ENCODE measurements at places on chromosomes 2 and 18. TPM values are rescaled to one million over a fixed set of nuclear protein-coding genes. Genes with fewer than 3 reads are reported as not detected.

- peak; percentile 42 for DNase-seq
- no peak overlapping the region for H3K4me3 ChIP-seq
- H3K4me1 ChIP-seq = no peaks in the 10 kb centered on the region
- no peaks in the 10 kb centered on the region for H3K27me3 ChIP-seq
Measured at GRCh38 chr2:86453836-86454235, 12.7 kb downstream of the KDM3A start.

- H3K27ac ChIP-seq = no peak overlapping the region
- DNase-seq = no peak
- H3K4me1 ChIP-seq = no peaks in the 10 kb centered on the region
- H3K27me3 ChIP-seq = no peaks in the 10 kb centered on the region
- no peaks in the 10 kb centered on the region for H3K36me3 ChIP-seq
Measured at GRCh38 chr2:196653843-196654242, 14.3 kb downstream of the CCDC150 start.

DNA sequence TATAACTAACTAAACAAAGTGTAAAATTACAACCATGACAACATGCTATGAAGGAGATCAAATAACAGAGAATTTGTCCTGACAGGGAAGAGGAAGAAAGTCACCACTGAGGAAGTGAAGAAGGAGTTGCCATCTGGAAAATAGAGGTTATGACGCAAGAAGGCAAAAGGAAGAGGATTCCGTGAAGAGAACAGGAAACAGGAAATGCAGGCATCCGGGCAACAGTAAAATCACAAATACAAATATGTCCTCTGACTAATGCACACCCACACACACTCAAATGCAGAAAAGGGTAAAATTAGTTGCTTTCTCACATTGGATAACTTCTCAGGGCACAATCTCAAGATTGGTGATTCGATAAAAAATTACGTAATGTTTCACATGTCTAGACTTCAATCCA, 278.4 kb downstream of the TMX3 start:
- H3K27me3 ChIP-seq = no peaks in the 10 kb centered on the region
- DNase-seq = no peak
- no peaks in the 10 kb centered on the region for H3K4me1 ChIP-seq
- no peak overlapping the region for H3K27ac ChIP-seq

DNA sequence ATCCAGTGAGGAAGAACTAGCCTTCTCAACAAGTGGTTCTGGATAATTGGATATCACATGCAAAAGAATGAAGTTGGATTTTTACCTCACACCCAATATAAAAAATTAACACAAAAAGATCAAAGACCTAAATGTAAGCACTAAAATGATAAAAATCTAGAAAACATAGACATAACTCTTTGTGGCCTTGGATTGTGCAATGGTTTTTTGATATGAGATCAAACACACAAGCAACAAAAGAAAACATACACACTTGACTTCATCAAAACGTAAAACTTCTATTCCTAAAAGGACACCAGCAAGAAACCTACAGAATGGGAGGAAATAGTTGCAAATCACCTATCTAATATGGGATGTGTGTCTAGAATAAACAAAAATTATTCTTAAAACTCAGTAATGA, 54.1 kb upstream of the NFE2L2 start:
- H3K36me3 ChIP-seq = no peaks in the 10 kb centered on the region
- peaks cover 2% of the 10 kb centered on the region for H3K4me1 ChIP-seq
- H3K27ac ChIP-seq = no peak overlapping the region
- H3K4me3 ChIP-seq = no peak overlapping the region
- H3K27me3 ChIP-seq = no peaks in the 10 kb centered on the region

DNA sequence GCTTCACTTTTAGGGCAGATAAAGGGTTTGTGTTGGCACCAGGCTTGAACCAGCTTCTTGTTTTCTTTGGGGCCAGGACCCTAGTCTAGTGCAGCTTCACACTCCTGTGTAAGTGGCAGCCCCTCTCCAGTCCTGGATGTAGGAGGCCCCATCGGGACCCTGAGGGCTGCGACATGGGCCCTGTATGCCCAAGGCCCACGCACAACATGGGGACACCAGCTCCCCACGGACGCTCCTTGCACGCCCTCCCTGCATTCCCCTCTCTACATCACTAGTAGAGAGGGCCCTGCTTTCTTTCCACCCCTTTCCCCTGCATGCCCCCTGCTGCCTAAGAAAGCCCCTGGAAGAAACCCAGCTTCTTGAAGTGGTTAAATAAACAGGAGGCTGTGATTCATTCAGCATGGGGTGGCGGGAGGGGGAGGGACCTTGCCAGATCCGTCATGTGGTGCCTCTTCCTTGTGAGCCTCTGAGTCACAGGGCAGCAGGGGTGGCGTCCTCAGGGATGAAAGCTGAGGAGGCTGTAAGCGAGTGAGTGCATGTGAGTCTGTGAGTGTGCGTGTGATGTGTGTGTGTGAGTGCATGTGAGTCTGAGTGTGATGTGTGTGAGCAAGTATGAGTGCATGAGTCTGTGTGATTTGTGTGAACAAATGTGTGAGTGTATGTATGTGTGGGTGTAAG, 42.5 kb downstream of the COPS8 start:
- H3K27ac ChIP-seq = no peak overlapping the region
- no peaks in the 10 kb centered on the region for H3K27me3 ChIP-seq
- no peaks in the 10 kb centered on the region for H3K36me3 ChIP-seq
- H3K4me3 ChIP-seq = no peak overlapping the region

DNA sequence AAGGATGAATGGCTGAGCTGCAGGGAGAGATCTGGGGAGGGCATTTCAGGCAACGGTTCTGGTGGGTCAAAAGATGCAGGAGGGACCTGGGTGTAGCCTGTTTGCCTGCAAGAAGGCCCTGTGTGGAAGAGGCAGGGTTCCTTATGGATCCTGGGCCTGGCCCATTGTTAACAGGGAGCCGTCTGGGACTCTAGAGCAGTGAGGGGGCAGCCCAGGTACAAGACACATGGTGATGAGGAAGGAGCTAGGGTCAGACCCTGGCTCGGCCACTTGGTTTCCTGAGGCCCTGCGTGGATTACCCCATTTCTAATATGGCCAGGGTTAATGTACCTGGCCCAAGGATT, 124.9 kb downstream of the GLI2 start:
- H3K27me3 ChIP-seq = no peaks in the 10 kb centered on the region
- no peak overlapping the region for H3K4me3 ChIP-seq
- H3K27ac ChIP-seq = no peak overlapping the region
- H3K4me1 ChIP-seq = peaks cover 3% of the 10 kb centered on the region

DNA sequence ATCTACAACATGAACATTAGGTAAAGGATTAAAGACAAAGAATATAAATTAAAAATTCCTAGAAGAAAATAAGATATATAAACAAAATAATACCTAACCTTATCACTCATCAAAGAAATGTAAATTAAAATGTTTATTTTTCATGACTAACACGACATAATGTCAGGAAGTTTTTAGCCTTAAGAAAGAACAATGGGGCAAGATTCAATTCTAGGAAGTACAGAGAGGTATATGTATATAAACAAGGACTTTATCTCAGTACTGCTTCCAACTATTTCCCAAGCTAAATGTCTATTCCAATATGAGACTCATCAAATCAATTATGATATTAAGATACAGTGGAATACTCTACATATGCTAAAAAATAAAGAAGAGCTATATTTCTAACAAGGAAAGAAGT, 44.1 kb downstream of the TTC21B start:
- H3K27ac ChIP-seq = no peak overlapping the region
- no peaks in the 10 kb centered on the region for H3K4me1 ChIP-seq
- peaks cover 17% of the 10 kb centered on the region for H3K36me3 ChIP-seq
- no peaks in the 10 kb centered on the region for H3K27me3 ChIP-seq
- no peak for DNase-seq

- peaks cover 7% of the 10 kb centered on the region for H3K36me3 ChIP-seq
- H3K4me1 ChIP-seq = no peaks in the 10 kb centered on the region
- H3K27ac ChIP-seq = no peak overlapping the region
- no peaks in the 10 kb centered on the region for H3K27me3 ChIP-seq
- DNase-seq = peak; percentile 56
Measured at GRCh38 chr18:76441002-76441667, 53.9 kb downstream of the ZNF516 start.

- H3K27me3 ChIP-seq = no peaks in the 10 kb centered on the region
- DNase-seq = no peak
- H3K36me3 ChIP-seq = no peaks in the 10 kb centered on the region
- H3K4me3 ChIP-seq = no peak overlapping the region
- no peaks in the 10 kb centered on the region for H3K4me1 ChIP-seq
Measured at GRCh38 chr2:116949249-116949648, 865.2 kb upstream of the DDX18 start.

DNA sequence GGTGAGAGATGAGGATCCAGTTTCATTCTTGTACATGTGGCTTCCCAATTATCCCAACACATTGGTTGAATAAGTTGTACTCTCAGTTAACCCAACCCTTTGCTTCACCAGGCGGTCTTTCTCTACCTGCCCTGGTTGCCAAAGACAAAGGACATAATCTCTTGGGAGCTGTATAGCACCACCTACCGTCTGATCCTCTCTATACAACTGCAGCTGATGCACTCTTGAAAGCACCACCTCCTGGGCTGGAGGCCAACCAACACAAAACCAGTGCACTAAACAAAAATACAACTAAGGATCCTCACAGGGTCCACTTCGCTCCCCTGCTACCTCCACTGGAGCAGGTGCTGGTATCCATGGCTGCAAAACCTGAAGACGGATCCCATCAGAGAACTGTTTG, 473.6 kb upstream of the NRXN1 start:
- no peak overlapping the region for H3K27ac ChIP-seq
- H3K36me3 ChIP-seq = no peaks in the 10 kb centered on the region
- H3K27me3 ChIP-seq = no peaks in the 10 kb centered on the region
- H3K4me1 ChIP-seq = no peaks in the 10 kb centered on the region
- no peak for DNase-seq
- H3K4me3 ChIP-seq = no peak overlapping the region

GRCh38 chr18:45666520-45666919, 51.2 kb downstream of the SLC14A2 start:
- H3K36me3 ChIP-seq = no peaks in the 10 kb centered on the region
- DNase-seq = no peak
- H3K4me1 ChIP-seq = no peaks in the 10 kb centered on the region
- H3K27ac ChIP-seq = no peak overlapping the region
- H3K27me3 ChIP-seq = no peaks in the 10 kb centered on the region
- no peak overlapping the region for H3K4me3 ChIP-seq

- no peaks in the 10 kb centered on the region for H3K36me3 ChIP-seq
- no peaks in the 10 kb centered on the region for H3K4me1 ChIP-seq
- H3K27ac ChIP-seq = no peak overlapping the region
- DNase-seq = peak; percentile 51
- no peak overlapping the region for H3K4me3 ChIP-seq
- H3K27me3 ChIP-seq = no peaks in the 10 kb centered on the region
Measured at GRCh38 chr2:120879431-120880295, 144.0 kb downstream of the GLI2 start.

- no peak overlapping the region for H3K27ac ChIP-seq
- DNase-seq = no peak
- H3K27me3 ChIP-seq = no peaks in the 10 kb centered on the region
- H3K4me1 ChIP-seq = no peaks in the 10 kb centered on the region
- no peak overlapping the region for H3K4me3 ChIP-seq
Measured at GRCh38 chr2:197307933-197308521, 2.6 kb downstream of the ANKRD44 start.

- no peak overlapping the region for H3K27ac ChIP-seq
- H3K27me3 ChIP-seq = no peaks in the 10 kb centered on the region
- H3K4me3 ChIP-seq = no peak overlapping the region
- H3K4me1 ChIP-seq = no peaks in the 10 kb centered on the region
- no peak for DNase-seq
Measured at GRCh38 chr2:241029599-241030332, 31.3 kb downstream of the SNED1 start.

CTAGE1 gene
- not detected for total RNA-seq

GBX2 gene
- not detected for total RNA-seq

UGT1A5 gene
- 2.1 TPM for total RNA-seq

WNT10A gene
- total RNA-seq = 10.2 TPM

RFTN2 gene
- 4.0 TPM for total RNA-seq

Measured in kidney (tissue), 22 donors.